ENCODE measurements at places on chromosomes 16 and 17.

GRCh38 chr16:54817940-54818574, 112.6 kb upstream of the IRX5 start:
- DNase-seq, result no peak

- no peak for DNase-seq
These were observed 16.2 kb upstream of the BMERB1 start for GRCh38 chr16:15418206-15418605.

GRCh38 chr16:51161440-51162195, 10.5 kb upstream of the SALL1 start:
- no peak for DNase-seq

DNA sequence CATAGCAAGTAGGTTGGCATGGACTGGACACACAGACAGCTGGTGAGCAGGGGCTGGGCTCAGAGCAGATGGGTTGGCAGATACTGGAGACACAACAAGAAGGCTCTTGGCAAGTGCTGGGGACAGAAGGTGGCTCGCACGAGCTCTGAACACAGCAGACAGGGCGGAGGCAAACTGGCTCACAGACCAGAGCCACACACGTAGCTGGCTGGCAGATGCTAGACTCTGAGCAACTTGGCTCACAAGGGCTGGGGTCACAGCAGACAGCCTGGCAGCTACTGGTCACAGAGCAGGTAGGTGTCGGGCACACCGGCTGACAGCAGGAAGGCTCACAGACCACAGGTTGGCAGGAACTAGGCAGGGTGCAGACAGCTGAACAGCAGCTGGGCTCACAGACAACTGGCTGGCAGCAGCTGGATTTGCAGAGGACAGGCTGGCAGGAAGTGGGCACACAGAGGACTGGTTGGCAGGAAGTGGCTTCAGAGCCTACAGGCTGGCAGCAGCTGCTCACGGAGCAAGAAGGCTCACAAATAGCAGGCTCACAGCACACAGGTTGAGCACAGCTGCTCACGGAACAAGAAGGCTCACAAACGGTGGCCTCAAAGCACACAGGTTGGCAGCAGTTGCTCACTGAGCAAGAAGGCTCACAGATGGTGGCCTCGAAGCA, 725 bp downstream of the KRTAP16-1 start:
- DNase-seq, result peak; percentile 80

- no peak for DNase-seq
These were observed 5.8 kb upstream of the CCDC182 start for GRCh38 chr17:57750895-57751294.

DNA sequence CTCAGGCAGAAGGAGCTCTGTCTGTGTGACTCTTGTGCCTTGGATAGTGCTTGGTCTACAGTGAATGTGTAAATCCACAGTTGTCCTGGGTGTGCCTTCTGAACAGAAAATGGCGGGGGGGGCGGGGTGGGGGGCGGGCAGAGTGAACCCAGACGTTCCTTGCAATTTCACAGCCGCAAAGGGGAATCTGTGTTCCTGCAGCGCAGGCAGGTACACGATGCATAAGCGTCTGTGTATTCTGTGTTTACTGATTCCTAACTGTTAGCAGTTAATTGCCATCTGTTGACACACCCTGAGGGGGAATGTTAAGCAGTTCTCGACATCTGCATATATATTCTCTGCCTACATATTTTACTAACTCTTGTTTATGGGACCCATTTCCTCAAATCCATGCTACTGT, 123.5 kb upstream of the ZFHX3 start:
- DNase-seq, result no peak

- DNase-seq, result no peak
These were observed 158.3 kb upstream of the ZFHX3 start for GRCh38 chr16:73206151-73206707.

DNA sequence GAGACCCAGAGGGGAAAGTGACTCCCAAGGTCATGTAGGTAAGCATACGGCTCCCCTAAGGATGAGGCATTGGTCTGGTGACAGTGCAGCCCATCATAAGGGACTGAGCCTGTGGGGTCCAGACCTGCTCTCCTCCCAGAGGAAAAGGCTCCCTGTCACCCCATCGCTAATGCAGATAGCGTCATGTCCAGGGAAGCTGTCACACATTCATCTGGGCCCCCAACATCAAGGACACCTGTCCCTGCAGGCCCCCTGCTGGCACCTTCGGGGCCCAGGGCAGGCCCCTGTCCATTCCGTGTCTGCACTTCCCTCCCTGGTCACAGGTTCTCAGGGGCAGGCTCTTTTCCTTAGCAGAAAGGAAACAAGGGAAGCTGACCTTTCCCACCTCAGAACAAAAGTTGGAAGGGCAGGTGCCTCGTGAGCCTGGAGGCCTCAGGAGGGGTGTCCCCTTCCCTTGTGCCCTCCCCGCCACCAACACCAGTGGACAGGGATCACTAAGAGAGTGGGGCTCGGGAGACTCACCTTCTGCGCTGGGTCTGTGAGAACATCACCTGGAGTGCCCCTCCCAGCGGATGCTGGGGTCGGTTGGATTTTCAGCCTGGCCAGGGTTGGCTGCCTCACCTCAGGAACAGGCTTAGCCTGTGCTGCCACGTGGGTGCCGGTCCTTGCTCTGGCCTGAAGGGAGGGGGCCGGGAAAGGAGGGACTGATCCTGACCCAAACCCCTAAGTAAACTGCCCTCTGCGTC, 17.3 kb upstream of the LASP1NB start:
- DNase-seq, result no peak

- no peak for DNase-seq
These were observed 27.4 kb downstream of the IQCK start for GRCh38 chr16:19745286-19746010.

DNA sequence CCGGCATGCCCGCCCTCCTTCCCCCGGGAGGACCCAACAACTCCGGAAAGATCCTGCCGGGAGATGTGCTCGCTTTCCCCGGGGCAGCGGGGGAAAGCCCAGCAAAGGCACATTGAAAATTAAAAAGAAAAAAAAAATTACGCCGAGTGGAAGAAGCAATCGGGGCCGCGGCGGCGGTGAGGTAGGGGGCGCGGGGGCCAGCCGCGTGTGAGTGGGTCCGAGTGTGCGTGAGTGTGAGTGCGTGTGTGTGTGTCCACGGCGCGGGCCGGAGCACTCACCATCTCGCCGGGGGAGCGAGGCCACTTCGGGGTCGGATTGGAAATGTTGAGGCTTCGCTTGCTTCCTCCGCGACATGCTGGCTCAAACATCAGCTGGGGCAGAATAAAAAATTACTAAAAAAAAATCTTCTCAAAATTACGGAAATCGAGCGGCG, at the start of gene SALL1:
TSS of gene SALL1 (minus strand) at position 383 of the 433 bp plus-strand sequence. CDS start at position 354, 29 bp downstream.
- DNase-seq, result no peak

DNA sequence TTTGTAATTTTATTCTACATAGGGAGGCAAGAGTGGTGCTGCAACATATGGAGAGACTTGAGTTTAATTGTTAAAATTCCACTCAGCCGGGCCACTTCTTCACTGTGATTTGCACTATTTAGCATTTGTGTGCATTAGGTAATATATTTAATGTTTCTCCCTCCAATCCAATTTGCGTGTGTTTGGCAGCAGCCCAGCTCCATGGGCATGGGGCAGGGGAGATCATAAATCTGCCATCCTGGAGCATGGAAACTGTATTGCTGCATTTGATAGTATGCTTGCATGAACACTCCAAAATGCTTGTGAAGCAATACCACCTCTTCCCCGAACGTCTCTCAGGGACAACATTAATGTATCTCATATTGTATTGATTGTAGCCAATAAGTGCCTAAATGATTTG, 339.1 kb upstream of the RBFOX1 start:
- no peak for DNase-seq

GRCh38 chr17:57724026-57724728, 20.9 kb downstream of the CCDC182 start:
- no peak for DNase-seq

GRCh38 chr17:14094676-14095601, 25.6 kb downstream of the COX10 start:
- DNase-seq, result no peak

GRCh38 chr16:88585269-88585668, 15.1 kb downstream of the ZC3H18 start:
- DNase-seq, result no peak

DNA sequence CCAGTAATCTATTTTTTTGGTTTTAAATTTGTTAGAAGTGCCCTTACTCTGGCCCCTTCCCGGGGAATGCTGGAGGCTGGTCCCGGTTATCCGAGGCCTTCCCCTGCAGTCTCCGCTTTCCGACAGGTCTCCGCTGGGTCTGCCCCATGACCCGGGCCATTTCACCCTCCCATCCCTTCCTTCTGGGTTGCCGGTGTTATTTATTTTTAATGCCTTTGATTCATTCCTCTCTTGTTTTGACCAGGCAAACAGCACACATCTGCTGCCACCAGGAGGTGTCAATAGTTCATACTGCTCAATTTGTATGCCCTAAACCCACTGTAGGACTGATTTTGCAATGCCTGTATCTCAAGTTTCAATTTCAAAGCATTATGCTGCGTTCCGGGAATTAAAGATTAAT, 113.2 kb upstream of the IRX5 start:
- peak; percentile 24 for DNase-seq

GRCh38 chr17:62984801-62985200, 18.8 kb downstream of the TANC2 start:
- no peak for DNase-seq

DNA sequence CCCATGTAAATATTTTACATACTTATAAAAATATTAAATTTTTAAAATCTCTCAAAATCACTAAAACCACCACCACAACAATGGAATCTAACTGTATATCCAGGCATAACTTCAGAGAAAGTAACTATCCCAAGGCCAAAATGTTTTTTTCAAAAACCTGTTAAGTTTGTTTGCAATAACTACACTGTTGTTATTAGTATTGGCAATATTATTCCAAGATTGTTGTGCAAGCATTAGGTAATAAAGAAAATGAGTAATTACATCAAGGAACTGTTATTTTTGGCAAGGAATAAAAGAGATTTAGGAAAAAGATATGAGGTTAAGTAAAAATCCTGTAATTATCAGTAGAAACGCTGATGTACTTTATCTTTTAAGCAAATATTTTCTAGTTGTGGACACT, 3.4 kb upstream of the KRTAP4-12 start:
- no peak for DNase-seq

- DNase-seq, result peak; percentile 48
These were observed 30.6 kb upstream of the ETV4 start for GRCh38 chr17:43576563-43577229.

GRCh38 chr17:38357486-38358123, 6.0 kb downstream of the SOCS7 start:
- no peak for DNase-seq

GRCh38 chr16:24151482-24151939, 104.6 kb upstream of the CACNG3 start:
- no peak for DNase-seq

- no peak for DNase-seq
These were observed 35.2 kb downstream of the CIBAR2 start for GRCh38 chr16:85077039-85077438.

DNA sequence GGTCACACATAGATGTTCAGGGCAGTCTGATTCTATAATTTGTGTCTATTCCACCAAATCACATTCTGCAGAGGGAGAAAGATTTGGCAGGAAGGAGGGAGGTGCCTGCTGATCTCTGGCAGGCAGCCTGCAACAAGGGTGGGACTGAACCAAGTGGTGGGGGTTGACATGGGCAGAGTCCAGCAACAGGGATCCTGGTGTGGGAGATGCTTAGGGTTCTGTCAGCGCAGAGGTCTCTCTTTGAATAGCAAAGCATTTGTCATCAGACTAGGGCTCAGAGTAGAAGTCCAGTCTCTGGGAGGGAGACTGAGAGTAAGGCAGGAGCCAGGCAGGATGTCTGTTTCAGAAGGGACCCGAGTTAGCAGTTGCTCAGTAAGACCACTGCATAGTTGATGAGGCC, 94.6 kb downstream of the UTP18 start:
- no peak for DNase-seq

DNA sequence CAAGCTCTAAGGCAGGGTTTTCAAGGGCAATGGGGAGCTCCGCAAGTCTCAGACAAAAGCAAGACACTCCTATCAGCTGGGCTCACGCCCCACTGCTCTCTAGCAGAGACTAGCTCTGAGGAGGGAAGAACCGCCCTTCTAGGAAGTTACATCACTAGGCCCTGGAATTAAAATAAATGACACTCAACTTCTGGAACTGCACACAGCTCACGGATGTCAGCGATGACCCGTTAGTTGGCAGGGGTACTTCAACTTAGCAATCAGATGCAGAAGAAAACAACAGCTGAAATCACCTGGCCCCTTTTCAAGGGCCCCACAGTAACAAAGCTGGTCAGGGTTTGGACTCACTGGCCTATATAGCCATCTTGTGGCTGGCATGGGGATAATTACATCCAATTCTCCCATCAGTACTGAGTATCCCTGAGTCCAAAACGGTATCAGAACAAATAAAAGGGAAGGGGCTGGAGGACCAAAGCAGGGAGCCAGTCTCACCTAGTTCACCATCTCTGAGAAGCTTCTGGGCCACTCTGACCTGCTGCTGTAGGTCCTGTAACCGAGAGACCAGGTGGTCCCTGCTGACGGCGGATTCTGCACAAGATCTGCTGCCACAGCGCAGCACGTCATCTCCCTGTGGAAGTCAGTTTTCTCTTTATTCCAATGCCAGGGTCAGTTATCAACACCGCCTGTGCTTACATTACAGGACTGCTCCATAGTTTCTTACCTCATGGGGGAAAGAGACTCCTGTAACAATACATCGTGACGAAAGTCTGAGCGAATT, 22.2 kb downstream of the SERPINF1 start:
- no peak for DNase-seq

DNA sequence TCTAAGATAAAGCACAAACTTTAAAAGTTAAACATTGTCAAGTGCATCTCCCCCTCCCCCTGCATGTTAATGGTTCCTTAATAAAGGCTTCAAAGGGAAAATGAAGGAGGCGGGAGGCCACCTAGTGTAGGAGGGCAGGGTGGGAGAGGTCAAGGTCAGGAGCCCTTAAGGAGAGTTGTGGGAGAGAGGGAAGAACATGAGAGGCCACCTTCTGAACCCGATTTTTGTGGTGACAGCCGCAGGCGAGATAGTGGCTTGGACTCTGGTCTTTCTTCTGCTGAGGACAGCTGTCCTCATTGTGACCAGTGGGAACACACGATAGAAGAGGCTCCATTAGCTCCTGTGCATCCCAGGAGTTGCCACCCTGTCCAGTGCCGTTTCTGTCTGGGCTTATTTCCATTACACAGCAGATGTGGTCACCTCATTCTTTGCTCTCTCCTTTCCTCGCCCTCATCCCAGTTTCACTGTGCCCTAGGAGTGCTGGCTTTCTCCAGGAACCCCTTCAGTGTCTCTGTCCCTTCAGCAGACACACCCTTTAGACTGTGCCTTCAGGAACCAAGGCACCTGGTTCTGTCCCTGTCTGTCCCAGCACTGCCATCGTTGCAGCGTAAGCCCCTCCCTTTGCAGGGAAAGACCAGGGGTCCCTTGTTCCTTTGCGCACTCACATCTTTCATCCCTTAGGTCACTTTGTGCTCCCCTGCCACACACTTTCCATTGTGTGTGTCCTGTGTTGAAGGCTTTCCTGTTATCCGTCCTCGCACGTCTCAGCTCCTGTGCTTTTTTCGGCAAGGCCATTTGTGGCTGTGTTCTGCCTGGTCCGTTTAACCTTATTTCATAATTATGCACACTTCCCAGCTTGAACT, 7.5 kb downstream of the SEC14L1 start:
- DNase-seq, result no peak

GRCh38 chr16:9384141-9384540, 292.7 kb downstream of the HAPSTR1 start:
- DNase-seq, result no peak

GRCh38 chr17:5272322-5272721, 9.8 kb upstream of the RABEP1 start:
- no peak for DNase-seq

GRCh38 chr17:9645851-9646545, 681 bp downstream of the USP43 start:
- peak; percentile 66 for DNase-seq
